ENCODE measurements at places on chromosomes 16 and 17. TPM values are rescaled to one million over a fixed set of nuclear protein-coding genes. Genes with fewer than 3 reads are reported as not detected.

The AOC3 gene
- total RNA-seq, result 128 TPM

The PPP1R27 gene
- not detected for total RNA-seq

The BCKDK gene
- 85.8 TPM for total RNA-seq

The CLDN7 gene
- not detected for total RNA-seq

The XYLT2 gene
- 51.3 TPM for total RNA-seq

The KCNAB3 gene
- total RNA-seq, result not detected

The TMIGD1 gene
- total RNA-seq, result not detected

The CDRT15L2 gene
- total RNA-seq, result not detected

The KRT9 gene
- not detected for total RNA-seq

The C17orf107 gene
- not detected for total RNA-seq

The ZMYND15 gene
- not detected for total RNA-seq

The TMEM235 gene
- total RNA-seq, result not detected

The TEX19 gene
- not detected for total RNA-seq

DNA sequence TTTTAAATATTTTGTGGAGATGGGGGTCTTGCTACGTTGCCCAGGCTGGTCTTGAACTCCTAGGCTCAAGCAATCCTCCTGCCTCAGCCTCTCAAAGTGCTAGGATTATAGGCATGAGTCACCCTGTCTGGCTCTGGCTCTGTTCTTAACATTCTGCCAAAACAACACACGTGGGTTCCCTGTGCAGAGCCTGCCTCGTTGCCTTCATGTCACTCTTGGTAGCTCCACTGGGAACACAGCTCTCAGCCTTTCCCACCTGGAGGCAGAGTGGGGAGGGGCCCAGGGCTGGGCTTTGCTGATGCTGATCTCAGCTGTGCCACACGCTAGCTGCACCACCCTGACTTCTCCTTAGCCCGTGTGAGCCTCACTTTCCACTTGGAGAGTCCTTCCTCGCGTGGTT is 19.3 kb downstream of the CRISPLD2 start:
- DNase-seq, result no peak

GRCh38 chr16:84446596-84447392 is 57.7 kb downstream of the MEAK7 start:
- no peak for DNase-seq

DNA sequence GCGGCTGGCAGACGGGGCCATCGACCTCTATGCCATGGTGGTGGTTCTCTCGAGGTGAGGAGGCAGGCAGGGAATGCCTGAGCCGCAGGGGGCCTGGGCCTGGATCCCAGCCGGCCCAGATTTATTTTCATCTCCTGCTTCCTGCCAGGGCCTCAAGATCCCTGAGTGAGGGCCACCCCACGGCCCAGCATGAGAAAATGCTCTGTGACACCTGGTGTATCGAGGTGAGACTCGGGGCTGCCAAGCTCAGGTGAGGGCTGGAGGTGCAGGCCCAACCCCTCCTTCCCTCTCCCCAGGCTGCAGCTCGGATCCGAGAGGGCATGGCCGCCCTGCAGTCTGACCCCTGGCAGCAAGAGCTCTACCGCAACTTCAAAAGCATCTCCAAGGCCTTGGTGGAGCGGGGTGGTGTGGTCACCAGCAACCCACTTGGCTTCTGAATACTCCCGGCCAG is 4.9 kb downstream of the ACADVL start:
- no peak for DNase-seq

DNA sequence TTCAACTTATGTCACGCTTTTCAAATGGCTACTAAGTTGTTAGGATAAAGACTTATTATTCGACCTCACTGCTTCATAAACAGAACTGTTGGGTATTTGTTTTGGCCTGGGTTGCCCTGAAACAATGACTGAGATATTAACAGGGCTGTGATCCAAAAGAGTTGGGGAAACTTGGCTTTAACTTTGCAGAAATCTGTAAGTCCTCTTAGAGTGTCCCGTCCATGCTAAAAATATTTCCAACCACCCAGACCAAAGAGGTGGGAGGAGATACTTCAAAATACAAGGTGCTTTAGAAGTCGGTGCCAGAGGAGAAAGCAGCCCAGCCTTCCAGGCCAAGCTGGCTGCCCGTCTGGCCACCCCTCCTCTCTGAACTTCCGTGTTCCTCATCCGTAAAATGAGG is 16.1 kb upstream of the SPATA32 start:
- no peak for DNase-seq

GRCh38 chr16:53781023-53781605 is 77.2 kb downstream of the FTO start:
- no peak for DNase-seq

DNA sequence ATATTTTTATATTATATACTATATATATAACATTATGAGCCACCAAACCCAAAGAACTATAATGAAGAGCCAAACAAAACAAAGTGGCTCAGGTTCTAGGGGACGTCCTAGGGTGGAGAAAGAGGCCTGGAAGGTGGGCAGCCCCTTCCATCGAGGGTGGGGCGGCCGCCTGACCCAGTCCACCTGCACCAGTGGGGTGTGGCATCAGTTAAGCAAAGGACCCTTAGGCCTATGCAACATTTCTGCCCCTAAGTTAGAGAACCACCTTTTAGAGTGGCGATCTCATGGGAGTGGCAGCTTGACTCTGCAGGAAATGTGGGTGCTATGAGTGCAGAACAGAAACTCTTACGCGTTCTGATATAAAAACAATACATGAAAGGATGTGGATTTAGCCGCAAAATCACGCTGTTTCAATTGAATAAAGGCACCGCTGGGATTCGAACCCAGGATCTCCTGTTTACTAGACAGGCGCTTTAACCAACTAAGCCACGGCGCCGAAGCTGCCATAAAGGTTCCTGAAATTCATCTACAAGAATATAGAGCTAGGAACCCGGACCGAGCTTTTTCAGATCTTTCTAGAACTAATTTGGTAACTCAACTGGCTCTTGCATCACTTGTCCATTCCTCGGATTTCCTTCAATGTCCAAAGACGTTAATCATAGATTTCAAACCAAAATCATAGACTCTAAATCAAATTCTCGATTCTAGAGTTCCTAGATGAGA is 15.6 kb upstream of the AURKB start:
- no peak for DNase-seq

GRCh38 chr16:67246756-67247191 is 507 bp downstream of the FHOD1 start:
- DNase-seq, result no peak

GRCh38 chr16:3838600-3839401 is 41.7 kb downstream of the CREBBP start:
- no peak for DNase-seq

DNA sequence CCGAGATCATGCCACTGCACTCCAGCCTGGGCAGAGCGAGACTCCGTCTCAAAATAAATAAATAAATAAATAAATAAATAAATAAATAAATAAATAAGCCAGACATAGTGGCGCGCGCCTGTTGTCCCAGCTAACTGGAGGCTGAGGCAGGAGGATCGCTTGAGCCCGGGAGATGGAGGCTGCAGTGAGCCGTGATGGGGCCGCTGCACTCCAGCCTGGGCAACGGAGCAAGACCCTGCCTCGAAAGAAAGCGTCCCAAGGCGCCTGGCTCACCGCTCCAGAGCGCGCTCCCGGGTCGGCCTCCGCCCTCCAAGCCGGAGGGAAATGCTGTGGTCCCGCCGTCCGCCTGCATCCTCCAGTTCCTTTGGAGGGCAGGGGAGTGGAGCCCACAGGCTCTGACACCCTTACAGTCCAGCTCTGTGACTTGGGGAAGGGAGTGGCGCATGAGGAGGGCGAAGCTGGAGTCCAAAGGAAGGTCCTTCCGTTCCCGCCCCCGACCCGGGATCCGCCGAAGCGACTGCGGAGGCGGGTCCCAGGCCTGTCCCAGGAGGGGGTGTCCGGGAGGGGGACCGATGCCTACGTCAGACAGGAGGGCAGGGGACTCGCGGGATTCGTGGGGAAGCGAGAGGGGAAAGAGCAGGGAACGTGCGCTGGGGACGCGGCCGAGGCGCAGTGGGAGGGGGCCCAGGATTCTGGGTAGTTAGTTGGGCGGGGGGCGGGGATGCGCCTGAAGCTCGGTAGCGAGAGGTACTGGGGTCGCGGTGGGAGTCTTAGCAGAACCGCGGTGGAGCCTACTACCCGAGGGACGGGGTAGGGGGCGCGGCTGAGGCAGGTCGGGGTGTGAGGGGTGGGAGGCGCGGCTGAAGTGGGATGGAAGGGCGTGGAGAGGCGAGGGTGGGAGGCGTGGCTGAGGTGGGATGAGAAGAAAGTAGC is 8.4 kb upstream of the TRPV2 start:
- peak; percentile 86 for DNase-seq

DNA sequence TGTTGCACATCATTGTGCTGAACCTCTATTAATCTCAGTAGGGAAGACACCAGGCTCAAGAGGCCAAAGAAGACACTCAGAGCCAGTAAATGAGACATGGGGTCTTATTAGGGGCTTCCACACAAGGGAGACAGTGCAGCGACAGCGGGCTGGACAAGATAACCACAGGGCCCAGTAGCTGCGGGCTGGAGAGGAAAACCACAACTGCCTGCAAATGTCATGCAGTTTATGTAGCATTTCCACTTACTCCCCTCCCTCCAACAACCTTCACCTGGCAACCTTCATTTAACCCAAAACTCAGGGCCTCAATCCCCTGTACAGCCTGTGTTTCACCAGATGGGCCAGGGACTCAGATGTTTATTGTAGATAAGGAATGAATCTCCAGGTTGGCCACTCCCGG is 185.6 kb downstream of the UTP18 start:
- no peak for DNase-seq

DNA sequence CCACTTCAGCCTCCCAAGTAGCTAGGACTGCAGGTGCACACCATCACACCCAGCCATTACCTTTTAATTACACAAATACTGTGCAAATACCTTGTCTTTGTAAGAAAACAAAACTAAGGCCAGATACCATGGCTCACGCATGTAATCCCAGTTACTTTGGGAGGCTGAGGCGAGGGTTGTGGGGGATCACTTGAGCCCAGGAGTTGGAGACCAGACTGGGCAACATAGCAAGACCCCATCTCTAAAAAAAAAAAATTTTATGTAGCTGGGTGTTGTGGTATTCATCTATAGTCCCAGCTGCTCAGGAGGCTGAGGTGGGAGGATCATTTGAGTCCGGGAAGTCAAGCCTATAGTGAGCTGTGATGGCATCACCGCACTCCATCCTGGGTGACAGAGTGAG is 151.6 kb downstream of the CLEC16A start:
- no peak for DNase-seq

DNA sequence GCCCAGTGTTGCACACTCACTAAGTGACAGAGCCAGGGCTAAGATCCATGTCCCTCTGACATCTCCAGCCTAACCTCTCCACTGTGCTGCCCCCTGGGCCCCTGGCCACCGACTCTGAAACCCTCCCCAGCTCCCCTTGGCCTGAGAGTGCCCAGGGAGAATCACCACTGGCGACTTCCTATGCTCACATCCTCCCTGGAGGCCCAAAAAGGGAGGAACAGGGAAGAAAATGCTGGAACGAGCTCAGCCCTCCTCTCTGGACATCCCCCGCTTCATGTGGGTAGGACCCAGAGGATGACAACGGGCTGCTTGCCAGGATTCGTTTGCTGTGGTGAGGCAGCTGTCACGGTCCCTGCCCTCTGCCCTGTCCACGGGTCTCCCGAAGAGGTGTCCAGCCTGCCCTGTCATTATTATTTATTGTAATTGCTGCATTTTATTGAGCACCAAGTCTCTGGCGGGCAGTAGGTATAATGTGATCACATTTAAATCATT is 153.5 kb upstream of the RPL38 start:
- DNase-seq, result no peak

DNA sequence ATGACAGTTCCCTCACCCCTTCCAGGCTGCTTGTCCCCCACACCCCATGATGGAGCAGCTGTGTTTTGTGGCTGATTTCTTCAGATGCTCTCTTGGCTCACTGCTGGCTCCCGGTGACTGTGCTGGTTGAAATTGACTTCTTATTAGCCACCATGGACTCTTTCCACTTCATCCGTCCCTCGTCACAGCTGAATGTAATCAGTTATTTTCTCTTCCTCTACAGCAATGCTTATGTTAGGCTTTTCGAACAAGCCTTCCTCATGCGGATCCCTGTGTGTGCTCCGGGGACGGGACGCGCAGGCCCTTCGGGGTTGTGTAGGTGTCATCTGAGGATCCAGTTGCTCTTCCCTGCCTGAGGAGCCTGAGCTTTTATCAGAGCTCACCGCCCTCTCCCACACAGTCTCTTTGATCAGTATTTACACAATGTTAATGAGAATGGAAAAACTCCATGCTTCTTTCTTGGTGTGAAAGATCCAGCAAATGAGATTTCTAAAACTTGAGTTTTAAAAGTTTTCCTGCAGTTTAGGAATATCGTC is 87.5 kb downstream of the RPTOR start:
- no peak for DNase-seq

GRCh38 chr16:49658531-49658930 is 197.4 kb downstream of the ZNF423 start:
- DNase-seq, result no peak

DNA sequence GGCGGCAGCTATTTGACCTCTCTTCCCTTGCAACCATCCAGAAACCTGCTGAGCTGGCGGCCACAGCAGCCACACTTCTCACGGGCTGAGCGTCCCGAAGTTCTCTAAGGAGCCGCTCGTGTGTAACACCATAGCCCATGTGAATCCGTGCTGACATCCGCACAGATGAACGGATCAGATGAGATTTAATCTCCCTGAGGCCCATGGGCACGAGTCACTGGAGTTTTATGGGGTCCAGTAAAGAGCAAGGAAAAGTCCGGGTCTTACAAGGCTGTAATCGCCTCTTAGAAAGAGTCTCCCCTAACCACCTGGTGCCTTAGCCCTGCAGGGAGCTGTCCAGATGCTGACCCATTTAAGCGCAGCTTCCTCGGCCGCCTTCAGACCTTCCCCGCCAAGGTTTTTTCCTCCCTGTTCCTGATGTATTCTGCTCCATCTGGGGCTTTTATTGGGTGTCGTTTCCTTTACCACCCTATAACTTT is 5.5 kb upstream of the CACNG5 start:
- no peak for DNase-seq

- DNase-seq, result no peak
These were observed 18.4 kb downstream of the SNX11 start for GRCh38 chr17:48125829-48126531.

GRCh38 chr17:67492251-67492740 is 115.2 kb downstream of the PITPNC1 start:
- no peak for DNase-seq

DNA sequence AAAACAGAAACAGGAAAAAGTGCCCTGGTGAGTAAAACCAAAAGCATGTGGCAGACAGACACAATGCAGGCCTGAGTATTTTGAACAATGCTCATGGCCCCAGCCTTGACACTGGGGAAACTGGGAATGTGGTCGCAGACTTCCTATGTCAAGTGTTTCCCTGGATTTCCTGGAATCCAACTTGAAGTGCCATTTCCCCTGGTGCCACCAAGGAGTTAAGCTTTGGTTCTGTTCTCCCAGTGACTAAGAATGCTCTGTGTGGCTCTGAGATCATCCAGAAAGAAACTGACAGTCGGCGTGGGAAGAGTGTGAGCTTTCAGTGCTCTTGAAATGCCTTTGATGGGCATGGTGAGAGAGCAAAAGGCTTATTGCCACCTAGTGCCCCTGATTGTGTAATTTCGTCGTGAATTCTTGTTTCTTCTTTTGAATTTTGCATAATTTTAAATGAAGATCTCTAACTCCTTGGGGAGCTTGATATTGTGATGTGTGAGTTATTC is 96.0 kb downstream of the YPEL2 start:
- peak; percentile 80 for DNase-seq

All from ascending aorta (tissue), 2 donors.